ENCODE measurements at places on chromosomes 11 and 22.

DNA sequence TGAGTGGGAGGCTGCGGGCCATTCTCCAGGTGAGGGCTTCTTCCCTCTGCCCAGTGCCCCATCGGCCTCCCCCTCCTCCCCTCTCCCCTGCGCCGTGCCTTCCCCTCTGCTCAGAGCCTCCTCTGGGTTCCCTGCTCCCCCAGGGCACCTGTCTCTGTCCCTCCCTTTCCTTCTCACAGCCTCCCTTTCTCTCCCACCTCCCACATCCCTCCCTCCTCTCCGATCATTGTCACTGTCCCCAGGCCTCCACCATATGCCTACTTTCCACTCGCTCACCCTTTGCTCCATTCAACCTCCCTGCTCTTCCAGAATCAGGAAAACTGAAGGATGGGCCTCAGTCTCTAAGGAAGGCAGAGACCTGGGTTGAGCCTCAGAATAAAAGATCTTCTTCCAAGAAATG is 9.9 kb upstream of the APOBEC3H start:
- H3K36me3 ChIP-seq, result no peaks in the 10 kb centered on the region
- H3K4me1 ChIP-seq, result peaks cover 5% of the 10 kb centered on the region
- H3K4me3 ChIP-seq, result no peak overlapping the region

GRCh38 chr11:118312328-118312727 is 7.8 kb downstream of the CD3E start:
- no peaks in the 10 kb centered on the region for H3K36me3 ChIP-seq
- H3K27me3 ChIP-seq, result peaks cover 20% of the 10 kb centered on the region
- H3K4me1 ChIP-seq, result peaks cover 23% of the 10 kb centered on the region
- no peak overlapping the region for H3K4me3 ChIP-seq
- no peak overlapping the region for H3K27ac ChIP-seq

DNA sequence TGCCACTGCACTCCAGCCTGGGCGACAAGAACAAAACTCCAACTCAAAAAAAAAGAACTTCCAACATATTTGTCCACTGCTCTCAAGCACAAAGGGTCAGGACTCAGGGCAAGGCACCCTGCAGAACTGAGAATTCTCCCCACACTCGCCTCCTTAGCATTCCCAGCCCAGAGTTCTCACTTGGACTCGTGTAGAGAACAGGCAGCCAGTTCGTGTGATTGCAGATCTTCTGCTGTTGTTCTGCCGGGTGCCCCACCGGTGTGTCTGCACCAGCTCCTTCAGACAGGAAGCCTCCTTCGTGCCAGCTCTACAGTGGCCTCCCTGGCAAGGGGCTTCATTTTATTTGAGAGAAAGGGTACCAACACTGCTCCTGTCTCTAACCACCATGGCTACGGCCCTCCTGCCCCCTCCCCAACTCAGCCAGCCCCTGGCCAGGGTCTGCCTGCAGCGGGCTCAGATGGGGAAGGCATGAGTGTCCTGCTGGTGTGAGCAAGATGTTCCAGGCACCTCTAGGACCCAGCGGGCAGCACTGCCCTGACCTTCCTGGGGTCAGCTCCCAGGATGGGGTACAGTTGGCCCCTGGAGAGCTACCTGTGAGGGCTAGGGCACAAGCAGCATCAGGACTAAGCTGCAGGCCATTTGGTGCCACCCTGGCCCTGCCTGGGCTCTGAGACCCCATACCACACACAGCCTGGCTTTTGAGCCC is 19.5 kb upstream of the SCGB1A1 start:
- H3K27ac ChIP-seq, result no peak overlapping the region
- no peak overlapping the region for H3K4me3 ChIP-seq
- no peaks in the 10 kb centered on the region for H3K36me3 ChIP-seq
- peaks cover 8% of the 10 kb centered on the region for H3K4me1 ChIP-seq

DNA sequence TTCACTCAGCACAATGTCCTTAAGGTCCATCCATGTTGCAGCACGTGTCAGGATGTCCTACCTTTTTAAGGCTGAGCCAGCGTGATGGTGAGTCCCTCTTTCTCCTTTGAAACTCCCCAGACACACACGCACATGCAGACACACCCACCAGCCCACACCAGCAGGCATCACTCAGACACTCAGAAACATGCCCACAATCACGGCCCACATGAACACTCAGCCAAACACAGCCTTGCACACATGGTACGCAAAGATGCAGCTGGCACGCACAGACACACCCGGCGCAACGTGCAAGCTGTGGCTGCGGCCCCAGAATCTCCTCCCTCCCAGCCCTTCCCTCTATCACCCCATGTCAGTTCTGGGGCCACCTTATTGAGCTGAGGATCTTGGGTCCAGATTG is 8.0 kb downstream of the FADS3 start:
- no peak overlapping the region for H3K4me3 ChIP-seq
- H3K27me3 ChIP-seq, result no peaks in the 10 kb centered on the region
- H3K36me3 ChIP-seq, result no peaks in the 10 kb centered on the region
- DNase-seq, result no peak
- peaks cover 18% of the 10 kb centered on the region for H3K4me1 ChIP-seq
